ENCODE measurements at places on chromosomes 1 and 21.

GRCh38 chr21:25568246-25568645 lies 39.0 kb downstream of the MRPL39 start:
- DNase-seq, result no peak

DNA sequence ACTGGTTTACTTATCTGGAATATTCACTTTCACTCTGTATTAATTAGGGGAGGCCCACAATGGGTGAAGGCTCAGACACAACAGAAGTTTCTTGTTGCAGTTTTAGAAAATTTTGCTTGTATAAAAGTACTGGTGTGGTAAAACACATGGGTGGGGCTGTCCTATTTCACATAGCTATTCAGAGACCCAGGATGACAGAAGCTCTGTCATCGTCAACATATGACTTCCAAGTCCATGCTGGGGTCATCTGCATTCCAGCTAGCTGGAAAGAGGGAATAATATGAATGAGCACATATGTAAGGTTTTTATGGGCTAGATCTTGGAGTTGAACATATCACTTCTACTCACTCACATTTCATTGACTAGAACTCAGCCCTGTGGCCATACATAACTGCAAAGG lies 166.4 kb upstream of the KCTD3 start:
- no peak for DNase-seq

GRCh38 chr1:76038287-76039004 lies 36.1 kb upstream of the ST6GALNAC3 start:
- DNase-seq, result no peak

GRCh38 chr1:44602634-44603628 lies 71.3 kb downstream of the TMEM53 start:
- no peak for DNase-seq

DNA sequence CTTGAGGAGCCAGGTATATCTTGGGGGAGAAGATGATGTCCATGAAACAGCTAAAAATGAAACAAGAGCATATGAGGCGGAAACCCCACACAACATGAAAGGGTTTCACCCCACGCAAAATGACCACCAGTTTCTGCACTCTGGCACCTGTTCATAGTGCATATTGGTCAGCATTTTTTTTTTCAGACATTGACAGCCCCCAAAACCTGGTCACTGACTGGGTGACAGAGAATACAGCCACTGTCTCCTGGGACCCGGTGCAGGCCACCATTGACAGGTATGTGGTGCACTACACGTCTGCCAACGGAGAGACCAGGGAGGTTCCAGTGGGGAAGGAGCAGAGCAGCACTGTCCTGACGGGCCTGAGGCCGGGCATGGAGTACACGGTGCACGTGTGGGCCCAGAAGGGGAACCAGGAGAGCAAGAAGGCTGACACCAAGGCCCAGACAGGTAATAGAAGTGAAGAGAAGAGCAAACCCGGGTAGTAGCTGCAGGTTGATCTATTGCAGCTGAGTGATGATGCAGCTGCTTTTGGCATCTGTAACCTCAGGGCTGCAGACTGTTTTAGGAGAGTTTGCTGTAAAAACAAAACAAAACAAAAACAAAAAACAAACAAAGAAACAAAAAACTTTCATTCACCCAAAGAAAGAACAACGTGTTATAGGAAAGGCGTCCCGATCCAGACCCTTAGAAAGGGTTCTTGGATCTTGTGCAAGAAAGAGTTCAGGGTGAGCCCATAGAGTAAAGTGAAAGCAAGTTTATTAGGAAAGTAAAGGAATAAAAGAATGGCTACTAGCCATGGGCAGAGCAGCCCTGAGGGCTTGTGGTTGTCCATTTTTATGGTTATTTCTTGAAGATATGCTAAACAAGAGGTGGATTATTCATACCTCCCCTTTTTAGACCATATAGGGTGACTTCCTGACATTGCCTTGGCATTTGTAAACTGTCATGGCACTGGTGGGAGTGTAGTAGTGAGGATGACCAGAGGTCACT lies 51.0 kb downstream of the TNN start:
- DNase-seq, result peak; percentile 40

GRCh38 chr1:225498549-225499136 lies 70.8 kb upstream of the LBR start:
- no peak for DNase-seq

DNA sequence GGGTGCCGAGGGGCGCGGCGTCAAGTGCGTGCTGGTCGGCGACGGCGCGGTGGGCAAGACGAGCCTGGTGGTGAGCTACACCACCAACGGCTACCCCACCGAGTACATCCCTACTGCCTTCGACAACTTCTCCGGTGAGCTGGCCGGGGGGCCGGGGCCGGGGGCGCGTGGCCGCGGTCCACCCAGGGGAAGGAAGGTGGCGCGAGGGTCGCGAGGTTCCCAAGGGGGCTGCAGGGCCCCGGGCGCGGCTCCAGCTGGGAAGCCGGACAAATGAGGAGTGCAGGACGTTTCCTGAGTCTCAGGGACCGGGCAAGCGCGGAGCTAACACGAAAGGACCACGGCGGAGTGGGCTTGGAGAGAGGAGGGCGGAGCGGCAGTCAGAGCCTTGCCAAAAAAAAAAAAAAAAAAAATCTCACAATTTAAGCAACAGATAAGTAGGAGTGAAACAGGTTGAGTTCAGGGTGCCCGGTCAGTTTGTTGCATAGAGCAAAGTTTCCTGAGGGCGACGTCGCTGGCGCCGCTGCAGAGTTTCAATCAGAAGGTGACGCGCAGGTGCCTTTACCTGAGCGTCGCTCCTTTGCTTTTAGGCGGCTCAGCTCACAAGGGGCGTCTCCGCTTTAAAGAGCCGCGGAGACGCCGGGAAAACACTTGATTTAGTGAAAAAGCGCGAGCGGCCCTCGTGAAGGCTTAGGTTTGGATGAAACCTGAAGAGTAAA lies 750 bp downstream of the RHOU start:
- DNase-seq, result no peak

- no peak for DNase-seq
These were observed 236.9 kb upstream of the DPYD start for GRCh38 chr1:98157524-98158313.

GRCh38 chr21:28069450-28069923 lies 923.2 kb downstream of the LTN1 start:
- no peak for DNase-seq

GRCh38 chr1:230744382-230744781 lies 2.8 kb upstream of the CAPN9 start:
- DNase-seq, result no peak

DNA sequence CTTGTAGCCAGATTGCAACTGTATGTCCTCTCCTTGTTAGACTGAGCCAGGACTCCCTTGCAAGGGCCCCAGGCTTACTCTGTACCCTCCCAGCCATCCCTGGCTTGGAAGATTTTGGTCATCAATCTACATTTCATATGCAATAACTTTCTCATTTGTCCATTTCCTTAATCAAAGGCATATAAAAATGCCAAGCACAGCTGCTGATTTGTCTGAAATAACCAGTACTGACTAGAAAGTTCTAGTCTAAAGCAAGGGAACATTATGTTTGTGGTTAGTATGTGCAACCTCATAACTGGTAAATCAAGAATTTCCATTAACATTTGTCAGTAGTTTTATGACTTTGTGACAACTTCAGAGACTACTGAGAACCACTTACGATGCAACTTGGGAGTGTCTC lies 370.2 kb downstream of the ST6GALNAC3 start:
- DNase-seq, result no peak

- DNase-seq, result no peak
These were observed 225.0 kb downstream of the PBX1 start for GRCh38 chr1:164783778-164784555.

- no peak for DNase-seq
These were observed 3.3 kb downstream of the KPNA6 start for GRCh38 chr1:32111040-32111623.

GRCh38 chr1:112866151-112866550 lies 89.8 kb downstream of the SLC16A1 start:
- no peak for DNase-seq

DNA sequence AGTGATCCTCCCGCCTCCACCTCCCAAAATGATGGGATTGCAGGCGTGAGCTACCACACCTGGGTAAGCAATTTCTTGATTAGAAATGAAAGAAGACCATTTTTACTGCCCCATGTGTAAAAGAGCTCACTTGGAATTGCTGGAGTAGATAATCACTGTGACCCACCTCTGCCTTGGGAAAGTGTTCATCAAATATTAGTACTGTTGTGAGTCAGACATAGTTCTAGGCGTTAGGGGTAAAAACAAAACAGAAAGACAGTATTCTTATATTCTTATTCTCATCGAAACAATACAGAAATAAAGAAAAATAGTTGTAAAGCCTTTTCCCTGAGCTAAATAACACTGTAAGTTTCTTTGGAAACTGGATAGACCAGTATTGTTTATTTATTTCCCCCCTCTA lies 36.2 kb downstream of the CELF3 start:
- DNase-seq, result no peak

DNA sequence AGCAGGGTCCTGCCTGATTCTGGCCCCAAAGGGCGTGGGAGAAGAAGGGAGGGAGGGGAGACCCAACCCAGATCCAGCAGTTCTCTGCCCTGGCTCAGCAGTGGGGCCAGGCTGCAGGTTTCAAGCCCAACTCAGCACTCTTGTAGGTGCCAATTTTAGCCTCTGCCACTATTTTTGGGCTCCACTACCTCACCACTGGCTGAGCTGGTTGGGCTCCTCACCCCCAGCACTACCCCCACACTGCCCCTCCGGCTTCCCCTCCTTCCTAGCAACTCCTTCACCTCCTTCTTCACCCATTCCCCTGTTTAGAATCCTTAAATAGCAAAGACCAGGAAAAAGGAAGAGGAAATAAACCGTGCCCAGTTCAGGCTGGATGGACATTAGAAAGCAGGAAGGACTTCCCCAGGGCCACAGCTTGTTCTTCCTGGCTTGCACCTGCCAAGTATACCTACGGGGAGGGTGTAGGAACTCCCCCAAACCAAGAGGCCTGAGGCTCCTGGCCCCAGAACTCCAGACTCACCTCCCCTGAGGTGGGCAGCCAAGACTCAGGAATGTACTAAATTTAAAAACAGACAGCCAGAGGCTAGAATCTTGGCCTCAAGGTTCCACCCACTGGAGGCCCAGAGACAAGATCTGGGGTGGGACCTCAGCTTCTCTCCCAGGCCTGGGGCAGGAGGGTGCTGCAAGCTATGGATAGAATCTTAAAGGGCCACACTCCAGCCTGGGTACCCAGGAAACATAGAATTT lies 1.4 kb upstream of the ARHGEF2 start:
- DNase-seq, result peak; percentile 34

DNA sequence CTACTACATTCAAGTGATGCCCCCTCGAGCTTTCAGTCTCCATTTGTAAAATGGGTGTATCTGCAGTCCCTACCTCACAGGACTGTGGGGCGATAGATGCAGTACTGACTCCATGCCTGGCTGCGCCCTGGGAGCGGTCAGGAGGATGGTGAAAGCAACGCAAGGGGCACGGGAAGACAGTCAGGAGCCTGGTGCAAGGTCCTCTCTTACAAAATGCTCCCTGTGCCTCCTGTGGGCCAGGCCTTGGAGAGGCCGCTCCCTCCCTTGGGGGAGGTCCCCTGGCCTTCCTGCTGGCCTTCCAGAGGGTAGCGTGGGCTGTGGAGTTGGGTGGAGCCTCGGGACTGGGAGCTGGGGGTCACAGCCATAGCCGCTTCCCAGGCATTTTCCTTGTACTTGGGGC lies 21.6 kb downstream of the FAM151A start:
- no peak for DNase-seq

DNA sequence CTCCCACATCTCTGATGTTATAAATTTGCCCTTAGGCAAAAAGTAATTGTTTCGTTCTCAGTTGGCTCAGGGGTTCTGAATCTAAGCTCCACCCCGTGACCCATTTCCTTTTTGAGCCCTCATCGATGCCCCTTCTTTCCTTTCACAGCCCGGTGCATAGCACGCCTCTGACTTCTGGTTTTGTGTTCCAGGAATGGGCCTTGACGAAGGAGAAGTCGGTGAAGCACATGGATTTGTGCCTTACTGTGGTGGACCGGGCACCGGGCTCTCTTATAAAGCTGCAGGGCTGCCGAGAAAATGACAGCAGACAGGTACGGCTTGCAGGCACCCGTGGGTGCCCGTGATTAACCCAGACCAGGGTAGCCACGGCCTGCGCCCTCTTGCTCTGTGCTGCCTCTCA lies 151.9 kb downstream of the PGBD5 start:
- DNase-seq, result no peak

GRCh38 chr1:225999912-226000337 lies 782 bp upstream of the SDE2 start:
- peak; percentile 57 for DNase-seq

DNA sequence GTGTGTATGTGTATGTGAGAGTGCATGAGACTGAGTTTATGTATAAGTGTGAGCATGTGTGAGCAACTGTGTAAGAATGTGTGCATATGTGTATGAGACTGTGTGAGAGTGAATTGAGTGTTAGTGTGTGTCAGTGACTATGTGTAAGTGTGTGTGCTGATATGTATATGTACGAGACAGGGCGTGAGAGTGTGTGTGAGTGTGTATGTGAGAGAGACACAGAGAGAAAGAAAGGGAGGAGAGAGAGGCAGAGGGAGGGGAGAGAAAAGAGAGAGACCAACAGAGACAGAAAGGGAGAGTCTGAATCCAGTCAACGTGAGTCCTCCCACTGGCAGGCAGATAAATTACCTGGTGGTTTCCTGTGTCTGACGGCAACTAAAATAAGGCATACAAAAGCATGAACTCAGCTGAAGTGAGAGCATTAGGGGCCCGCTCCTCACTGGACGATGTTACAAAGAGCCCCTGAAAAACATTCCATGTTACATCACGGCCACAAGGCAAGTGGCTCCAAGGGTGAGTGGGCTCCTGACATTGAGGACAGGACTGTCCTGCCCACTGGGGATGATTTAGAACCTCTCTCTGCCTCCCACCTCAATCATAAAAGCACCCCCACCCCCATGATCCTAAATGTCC lies 66.6 kb upstream of the TIAM1 start:
- DNase-seq, result no peak

GRCh38 chr1:61220536-61220935 lies 138.2 kb downstream of the NFIA start:
- no peak for DNase-seq

DNA sequence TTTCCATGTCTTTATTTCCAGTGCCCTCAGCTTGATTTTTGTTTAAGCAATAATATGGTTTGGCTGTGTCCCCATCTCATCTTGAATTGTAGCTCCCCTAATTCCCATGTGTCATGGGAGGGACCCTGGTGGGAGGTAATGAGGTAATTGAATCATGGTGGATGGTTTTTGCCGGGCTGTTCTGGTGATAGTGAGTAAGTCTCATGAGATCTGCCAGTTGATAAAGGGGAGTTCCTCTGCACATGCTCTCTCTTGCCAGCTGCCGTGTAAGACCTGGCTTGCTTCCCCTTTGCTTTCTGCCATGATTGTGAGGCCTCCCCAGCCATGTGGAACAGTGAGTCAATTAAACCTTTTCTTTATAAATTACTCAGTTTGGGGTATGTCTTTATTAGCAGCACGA lies 559.6 kb upstream of the ADAMTS5 start:
- DNase-seq, result no peak

DNA sequence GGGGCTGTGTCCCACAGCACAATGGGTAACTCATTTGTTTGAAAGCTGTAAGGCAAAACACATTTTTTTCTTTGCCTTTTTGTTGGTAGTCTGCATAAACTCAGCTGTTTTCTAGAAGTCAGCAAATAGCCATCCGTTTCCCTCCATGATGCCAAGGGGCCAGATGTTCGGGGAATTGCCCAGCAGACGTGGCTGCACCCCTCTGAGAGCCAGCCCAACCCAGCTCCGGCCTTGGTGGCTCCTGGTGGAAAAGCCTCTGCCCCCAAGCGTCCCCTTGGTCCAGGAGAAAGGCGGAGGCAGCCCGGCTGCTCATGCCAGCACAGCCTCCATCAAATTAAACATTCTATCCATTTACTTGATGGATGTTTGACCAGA lies 58.4 kb upstream of the ADARB1 start:
- DNase-seq, result no peak

All from GM13976 (cell line).